ENCODE measurements at places on chromosomes 6 and 20.

DNA sequence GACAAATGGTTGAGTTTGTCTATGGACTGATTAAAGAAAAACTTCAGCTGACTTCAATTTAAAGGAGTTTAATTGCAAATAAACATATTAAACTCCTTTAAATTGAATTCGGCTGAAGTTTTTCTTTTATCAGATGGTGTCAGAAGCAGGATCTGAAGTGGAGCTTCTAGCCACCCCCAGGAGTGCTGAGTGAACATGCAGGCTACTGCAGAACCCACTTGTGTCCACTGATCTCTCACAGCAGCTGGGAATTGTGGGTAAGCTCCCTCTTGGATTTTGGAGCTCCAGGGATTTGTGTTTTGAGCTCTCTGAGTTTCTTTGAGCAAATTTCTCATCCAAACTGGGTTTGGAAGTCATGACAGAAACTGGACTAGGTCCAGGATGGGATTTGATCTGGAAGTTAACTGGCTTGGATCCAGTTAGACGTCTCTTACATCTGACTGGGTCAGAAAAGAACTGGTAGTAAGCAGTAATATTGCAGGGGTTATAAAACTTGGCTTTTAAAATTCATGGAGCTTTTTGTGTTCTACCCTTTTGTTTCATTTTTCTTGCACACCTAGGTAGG, 95.8 kb upstream of the UST start:
- no peak for DNase-seq

- DNase-seq = no peak
Observed at GRCh38 chr6:20826378-20826777, 292.1 kb downstream of the CDKAL1 start.

DNA sequence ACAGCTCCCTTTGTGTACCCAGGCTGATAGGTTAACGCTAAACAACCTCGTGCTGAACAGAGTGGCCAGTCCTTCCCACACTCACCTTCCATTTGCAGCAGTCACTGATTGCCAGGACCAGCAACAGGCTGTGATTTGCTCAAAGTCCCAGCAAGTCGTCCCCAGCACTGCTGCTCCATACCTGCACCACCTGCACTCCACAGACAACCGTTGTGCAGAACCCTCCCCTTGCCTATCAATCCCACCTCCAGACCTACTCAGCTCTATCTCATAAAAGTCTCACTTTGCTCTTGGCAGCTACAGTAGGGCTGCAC, 43.1 kb upstream of the SCML4 start:
- DNase-seq = no peak

GRCh38 chr6:30264743-30265142, 51.5 kb upstream of the TRIM26 start:
- DNase-seq = no peak

DNA sequence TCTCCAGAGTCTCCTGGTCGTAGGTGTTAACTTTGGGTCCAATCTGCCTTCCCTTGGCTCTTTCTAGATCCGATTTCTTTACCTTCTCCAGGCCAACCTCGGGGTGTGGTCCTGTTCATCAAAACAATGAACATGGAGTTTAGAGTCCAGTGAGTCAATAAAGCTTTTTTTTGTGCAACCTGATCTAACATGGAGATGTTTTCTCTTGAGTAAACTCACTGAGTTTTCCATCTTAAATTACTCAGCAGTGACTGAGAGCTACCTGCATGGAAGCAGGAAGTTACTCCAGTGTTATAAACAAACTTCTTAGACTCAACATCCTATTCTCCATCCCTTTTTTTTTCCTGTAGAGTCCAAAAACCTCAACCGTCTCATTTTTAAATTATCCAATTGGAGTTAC, 14.9 kb upstream of the SLC22A1 start:
- no peak for DNase-seq

GRCh38 chr20:34949120-34949519, 6.5 kb downstream of the GSS start:
- DNase-seq = no peak

GRCh38 chr6:44525761-44526351, 138.3 kb downstream of the CDC5L start:
- no peak for DNase-seq

DNA sequence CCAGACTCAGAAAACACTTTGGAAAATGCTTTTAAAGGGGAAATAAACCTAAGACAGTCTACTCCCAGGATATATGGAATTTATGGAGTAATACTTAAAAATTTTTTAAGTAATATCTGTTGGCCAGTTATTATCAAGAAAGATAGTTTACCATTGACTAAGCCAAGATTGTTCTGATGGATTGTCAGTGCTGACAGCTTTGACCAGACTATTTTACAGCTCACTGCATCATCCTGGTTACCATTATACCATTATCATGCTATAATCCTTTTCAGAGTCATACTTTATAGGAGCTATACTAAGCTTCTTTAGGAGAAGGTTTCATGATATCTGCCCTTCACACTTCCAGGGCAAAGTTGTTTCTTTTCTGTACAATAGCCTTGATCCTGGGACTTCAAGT, 16.5 kb downstream of the GTF2H5 start:
- no peak for DNase-seq

DNA sequence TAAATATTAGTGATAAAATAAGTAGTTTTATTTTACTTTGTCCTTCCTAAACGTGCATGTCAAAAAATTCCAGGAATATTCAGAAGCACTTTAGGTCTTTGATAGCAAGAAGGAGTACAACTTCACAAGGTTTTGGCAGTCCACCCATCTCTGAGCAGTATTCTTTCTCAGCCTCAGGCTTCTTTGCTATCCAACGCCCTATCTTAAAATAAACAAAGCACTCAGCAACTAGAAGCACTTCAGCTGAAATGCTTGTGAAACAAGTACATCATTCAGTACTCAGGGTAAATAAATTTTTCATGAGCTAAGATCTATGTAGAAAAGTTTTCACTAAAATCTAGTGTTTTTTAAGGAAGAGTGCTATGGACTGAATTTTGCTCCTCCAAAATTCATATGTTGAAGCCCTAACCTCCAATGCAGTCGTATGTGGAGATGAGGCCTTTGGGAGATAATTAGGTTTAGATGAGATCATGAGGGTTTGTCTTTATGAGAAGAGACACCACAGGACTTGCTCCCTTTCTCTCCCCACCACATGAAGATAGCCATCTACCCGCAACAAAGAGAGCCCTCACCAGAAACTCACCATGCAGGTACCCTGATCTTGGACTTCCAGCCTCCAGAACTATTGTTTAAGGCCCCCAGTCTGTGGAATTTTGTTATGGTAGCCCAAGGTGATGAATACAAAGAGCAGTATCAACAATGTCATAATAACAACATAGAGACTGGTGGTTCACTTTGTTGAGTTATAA, 539.1 kb downstream of the TFAP2A start:
- no peak for DNase-seq

GRCh38 chr20:50387218-50387995, 122.8 kb upstream of the PTPN1 start:
- DNase-seq = no peak

DNA sequence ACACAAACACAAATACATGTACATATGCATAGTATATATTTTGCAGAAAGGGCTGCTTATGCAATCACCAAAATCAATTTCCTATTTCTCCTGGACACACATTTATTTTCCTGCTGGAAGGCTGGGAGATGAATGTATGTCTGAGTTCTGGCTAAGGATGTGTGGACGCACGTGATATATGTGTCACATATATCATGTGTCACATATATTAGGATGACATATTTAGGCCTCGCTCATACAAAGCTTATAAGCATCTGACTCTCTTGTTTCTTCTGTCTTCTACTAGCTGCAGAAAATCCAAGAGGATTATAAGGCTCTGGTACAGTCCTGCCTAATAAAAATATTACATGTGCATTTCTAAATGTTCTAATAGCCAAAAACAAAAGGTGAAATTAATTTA, 47.2 kb upstream of the TFAP2D start:
- no peak for DNase-seq

DNA sequence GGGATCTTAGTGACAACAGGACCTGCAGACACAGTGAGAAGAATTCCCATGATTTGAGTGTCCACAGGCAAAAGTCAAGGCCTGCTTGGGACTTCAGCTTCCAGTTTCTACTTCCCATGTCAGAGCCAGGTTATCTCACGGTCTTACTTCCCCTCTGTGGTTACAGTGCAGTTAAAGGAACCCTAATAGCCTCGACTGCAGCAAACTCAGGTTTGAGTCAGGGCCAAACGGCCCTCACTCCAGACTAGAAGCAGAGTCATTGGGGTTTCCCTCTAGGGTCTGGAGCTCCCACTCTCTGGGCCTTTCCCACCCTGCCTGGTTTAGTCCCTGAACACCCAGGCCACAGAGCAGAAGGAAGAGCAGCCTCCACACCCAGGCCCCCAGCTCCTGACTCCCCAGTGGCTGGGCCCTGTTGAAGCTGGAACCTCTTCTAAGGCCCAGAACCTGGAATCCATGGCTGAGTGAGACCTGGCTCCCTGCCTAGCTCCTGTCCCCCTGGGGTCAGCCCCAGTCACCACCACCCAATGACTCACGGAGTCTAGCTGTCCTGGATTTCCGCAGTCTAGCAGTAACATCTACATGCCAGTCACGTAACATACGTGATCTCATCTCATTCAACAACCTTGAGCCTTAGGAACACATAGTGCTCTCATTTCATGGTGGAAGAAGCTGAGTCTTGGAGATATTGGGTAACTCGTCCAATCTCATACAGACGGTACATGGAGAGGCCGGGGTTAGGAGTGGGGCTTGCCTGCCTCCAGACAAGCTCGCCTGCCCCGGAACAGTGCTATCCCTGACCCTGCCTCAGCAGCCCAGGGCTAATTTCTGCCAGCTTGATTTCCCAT, 9.2 kb upstream of the GHRH start:
- DNase-seq = no peak

DNA sequence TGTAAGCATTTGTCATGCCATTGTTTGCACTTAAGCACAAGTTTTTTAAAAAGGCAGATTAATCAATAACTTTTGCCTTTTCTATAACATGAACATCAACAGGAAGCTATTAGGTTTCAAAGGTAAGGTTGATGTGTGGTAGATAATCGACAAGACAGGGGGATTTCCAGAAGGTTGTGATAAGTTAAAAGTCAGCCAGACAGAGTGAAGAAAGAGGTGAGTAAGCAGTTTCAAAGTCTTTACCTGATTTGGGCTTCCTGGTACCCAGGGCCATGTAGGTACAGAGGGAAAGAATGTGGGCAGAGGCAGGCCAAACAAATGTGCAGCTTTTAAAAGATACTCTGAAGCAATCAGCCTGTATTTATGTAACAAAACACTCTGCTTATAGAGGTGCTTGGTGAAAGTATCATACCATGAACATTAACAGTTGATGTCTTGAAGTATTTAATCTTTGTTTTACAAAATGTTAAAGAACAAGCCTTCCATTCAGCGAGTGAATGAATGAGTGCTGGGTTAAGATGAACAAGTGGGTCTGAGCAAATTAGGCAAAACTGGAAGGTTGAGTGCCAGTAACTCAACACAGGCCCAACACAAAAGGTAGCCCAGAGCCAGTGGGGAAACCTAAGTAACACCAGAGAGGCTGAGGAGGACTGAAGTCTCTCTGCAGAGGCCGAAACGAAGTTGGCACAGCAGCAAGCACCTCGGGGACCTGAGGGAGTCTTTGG, 60.2 kb downstream of the LRRC1 start:
- no peak for DNase-seq

GRCh38 chr20:56259948-56260347, 11.4 kb downstream of the MC3R start:
- DNase-seq = no peak

DNA sequence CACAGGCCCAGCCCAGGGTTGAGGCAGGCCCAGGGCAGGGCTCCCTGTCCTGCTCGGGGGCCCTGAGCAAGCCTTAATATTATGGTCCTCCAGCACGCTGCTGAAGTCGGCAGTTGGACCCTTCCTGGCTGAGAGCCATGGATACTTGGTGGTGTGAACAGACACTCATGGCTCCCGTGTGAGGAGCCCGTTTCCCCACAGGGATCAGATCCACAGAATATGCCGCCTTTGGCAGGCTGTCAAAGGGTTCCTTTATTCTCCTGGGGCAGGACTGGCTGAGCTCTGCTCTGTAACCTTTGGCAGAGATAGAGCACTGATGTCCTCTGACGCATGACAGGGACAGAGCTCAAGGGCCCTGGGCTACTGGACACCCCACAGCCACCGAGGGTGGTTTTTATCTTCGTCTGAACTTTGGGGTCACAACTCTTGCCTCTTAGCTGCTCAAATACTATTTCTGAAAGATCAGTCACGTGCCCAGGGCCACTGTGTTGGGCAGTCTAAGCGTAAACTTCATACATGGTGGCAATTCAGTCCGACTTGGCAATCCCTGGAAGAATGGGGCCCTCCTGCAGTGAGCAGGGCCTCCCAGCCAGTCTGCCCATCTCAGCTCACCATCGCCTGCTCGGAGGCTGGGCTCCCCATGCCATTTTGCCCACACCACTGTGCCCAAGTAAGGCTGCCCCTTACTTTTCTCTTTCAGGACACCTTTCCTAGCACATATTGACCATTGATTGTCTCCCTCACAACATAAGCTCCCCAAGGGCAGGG, 49.1 kb downstream of the TTI1 start:
- DNase-seq = no peak

DNA sequence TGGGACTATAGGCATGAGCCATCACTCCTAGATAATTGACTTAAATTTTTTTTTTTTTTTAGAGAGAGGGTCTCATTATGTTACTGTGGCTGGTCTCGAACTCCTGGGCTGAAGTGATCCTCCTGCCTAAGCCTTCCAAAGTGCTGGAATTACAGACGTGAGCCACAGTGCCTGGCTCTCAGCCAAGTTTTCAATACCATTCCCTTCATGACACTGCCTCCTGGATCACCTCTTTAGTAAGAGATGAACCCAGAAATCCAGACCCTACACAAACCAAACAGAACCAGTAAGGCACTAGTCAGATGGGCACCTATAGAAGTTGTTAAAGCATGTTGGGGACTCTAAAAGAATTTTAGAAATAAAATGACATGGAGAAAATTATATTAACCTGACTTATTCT, 18.3 kb upstream of the RIMS4 start:
- no peak for DNase-seq

DNA sequence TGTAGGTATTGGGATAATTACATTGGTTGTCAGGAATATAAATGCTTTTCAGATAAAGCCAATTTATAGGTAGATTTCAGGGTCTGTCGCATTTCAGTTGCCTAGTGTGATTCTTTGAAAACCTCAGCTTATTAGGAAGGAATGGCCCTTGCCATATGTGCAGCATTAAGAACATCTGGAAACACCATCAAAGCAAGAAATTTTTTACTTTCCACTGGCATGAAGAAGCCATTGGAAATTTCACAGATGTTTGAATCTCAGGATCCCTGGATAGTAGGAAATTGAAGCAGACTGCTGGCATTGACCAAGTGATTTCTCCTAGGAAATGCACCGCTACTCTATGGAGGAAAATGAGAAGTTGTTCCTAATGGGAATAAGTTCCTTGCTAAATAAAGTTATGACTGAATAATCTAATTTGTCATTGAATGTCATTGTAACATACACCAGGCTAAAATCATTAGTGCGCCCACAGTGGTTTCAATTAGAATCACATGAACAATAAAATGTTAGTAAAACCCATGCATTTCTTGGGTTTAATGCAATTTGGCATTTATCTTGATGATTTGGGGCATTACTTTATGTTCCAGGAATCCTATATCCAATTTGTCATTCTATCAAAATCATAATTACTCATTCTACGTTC, 950.1 kb downstream of the EPHA7 start:
- DNase-seq = no peak
